ENCODE measurements at places on chromosomes 16 and 17. TPM values are rescaled to one million over a fixed set of nuclear protein-coding genes. Genes with fewer than 3 reads are reported as not detected.

Gene PRCD
- total RNA-seq = 0.52 TPM

Gene PIEZO1
- total RNA-seq = 45.9 TPM

Gene MMP28
- 4.2 TPM for total RNA-seq

Gene MYH11
- total RNA-seq = 23.0 TPM

Gene SCARF1
- total RNA-seq = 5.7 TPM

Gene C16orf74
- total RNA-seq = 1.0 TPM

Measured in skeletal muscle tissue (tissue), 5 donors.